GM12864 (cell line): ENCODE measurements at places on chromosomes 7 and 10.
A peak's percentile ranks its signal among the peaks of the same experiment; 100 is the strongest.

GRCh38 chr7:87199700-87200450 lies 19.7 kb downstream of the TMEM243 start:
- no peak for DNase-seq

GRCh38 chr7:1881946-1882345 lies 211.9 kb downstream of the ELFN1 start:
- no peak for DNase-seq

DNA sequence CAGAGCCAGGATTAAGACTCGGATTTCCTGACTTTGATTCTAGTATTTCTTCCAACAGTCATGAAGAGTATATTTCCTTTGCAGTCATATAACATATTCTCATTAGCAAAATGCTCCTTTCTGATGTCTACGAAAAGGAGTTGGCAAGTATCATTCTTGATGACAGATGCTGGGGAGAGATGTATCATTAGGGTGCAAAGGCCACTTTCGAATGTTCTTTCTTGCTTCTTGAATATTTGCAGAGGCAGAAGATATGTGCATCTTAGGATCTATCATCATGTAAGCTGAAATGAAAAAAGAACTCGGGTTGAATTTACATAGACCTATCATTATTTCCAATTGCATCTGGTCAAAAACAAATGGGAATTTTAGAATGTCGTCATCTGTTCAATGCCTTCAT lies 294.4 kb downstream of the BAMBI start:
- no peak for DNase-seq

GRCh38 chr7:25361387-25361786 lies 133.1 kb upstream of the NPVF start:
- no peak for DNase-seq

DNA sequence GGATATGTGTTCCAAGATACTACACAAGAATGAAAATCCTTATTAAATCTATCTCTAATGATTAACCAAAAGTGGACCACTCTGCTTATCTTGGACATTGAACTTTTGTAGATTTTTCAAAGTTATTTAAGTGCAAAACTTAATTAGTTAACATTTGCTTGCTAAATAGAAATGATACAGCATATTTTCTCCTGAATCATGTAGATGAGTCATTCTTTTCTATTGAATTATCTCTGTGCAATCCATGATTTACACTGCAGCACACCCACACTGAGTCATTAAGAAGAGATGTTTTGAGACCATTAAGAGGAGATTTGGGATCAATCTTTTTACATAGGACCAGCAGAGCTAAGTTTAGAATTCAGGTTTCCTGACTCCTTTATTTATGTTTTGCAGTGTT lies 6.6 kb upstream of the ABCC2 start:
- DNase-seq: no peak

GRCh38 chr10:109934958-109935793 lies 11.9 kb upstream of the XPNPEP1 start:
- no peak for DNase-seq

DNA sequence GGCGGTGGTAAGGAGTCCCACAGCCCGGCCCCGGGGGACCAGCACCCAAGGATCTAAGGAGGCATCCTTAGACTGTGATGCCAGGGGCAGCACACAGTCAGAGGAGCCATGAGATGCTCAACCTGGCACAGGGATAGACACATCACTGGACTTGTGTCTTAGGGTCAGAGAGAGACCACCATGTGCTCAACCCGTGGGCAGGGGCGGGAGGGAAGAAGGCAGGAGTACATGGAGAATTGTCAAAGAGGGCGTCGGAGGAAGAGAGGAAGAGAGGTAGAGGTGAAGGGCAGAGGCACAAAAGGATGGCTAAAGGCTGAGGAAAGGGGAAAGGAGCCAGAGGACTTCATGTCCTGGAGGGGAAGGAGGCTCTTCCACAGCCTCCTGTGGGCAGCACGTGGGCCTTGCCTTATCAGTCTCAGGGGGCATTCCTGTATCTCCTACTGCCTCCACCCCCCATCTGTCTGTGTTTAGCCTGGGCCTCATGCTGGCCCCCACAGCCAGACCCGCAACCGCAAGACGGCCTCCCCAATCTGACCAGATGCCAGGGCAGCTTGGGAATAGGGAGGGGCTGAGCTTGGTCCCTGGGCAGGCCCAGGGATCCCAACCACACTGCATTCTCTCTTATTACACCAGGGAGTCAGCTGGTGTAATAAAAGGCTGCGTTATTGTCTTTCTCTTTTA lies 2.2 kb downstream of the ADCY1 start:
- DNase-seq: no peak

DNA sequence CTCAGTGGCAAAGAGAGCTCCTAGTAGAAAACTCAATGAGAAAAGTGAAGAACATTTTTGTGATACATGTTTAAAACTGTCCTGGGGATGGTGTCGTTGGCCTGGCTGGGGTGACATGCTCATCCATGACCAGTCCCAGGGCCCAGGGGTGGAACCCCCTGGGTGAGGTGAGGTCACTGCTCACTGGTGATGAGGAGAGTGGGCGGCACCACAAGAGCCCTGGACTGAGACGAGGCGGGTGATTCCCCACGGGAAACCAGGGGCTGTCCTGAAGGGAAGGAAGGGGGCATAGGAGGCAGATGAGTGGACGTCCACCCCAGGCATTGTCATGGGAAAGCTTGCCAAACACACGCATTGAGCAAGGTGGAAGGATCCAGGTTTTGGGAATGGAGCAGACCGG lies 54.6 kb downstream of the HTR5A start:
- no peak for DNase-seq

DNA sequence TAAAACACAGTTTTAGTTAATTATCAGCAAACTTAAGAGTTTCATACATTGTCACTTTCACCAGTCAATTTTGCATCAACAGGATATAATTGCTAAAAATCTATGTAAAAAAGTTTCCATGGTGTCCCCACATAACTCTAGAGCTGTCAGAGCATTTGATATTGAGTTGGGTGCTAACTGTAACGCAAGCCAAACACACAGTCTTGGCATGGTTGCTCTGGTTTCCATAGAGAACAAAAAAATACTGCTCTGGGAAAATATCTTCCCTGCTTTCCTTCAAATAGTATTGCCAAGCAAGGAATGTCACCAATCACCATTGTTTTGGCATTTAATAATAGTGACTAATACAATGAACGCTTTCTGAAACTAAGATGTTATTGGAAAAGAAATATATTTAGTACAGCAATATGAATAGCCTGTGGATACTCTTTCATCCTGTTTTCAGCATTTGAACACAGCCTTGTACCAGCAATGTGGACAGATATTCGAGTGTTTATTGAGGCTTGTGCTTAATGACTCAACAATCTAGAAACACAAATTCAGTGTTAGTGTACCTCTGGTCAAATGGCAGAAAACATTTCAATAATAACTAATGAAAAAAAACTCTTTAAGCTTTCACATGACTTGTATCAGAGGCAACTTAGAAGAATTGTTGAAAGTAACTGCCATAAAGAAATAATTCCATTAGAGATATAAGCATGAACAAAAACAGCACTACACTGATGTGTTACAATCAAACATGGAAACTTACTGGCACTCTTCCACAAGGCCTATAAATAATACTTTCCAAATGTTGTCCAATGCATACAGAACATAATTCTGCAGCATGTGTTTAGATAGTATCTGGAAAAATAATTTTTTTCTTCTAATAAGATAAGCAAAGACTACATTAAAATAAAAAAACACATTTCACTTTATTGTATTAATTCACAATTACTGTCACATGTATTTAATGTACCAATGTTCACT lies 1469.5 kb upstream of the CELF2 start:
- DNase-seq: no peak

DNA sequence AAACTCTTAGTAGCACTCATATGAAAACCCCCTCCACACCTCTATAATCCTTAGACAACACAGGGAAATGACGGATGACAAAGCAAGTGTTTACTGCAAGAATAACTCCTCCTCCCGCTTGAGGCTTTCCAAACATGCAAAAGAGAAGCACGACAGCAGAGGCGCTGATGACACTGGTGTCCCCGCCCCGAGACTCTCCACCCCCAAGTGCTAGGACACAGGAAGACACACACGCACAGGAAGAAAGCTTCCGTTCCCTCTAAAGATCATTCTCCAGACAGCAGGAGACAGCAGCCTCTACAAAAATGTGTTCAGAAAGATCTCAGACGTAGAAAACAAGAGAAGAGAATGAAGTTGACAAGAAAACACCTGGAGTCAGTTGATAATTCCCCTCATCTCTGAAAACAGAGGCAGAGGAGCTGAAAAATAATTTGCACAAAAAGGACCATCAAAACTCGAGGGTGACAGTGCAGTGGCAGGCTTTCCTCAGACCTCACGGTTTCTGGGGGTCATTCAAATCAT lies 90.2 kb downstream of the DLG5 start:
- peak; percentile 84 for DNase-seq

- no peak for DNase-seq
Observed at GRCh38 chr10:16987206-16987621, 142.4 kb downstream of the CUBN start.

DNA sequence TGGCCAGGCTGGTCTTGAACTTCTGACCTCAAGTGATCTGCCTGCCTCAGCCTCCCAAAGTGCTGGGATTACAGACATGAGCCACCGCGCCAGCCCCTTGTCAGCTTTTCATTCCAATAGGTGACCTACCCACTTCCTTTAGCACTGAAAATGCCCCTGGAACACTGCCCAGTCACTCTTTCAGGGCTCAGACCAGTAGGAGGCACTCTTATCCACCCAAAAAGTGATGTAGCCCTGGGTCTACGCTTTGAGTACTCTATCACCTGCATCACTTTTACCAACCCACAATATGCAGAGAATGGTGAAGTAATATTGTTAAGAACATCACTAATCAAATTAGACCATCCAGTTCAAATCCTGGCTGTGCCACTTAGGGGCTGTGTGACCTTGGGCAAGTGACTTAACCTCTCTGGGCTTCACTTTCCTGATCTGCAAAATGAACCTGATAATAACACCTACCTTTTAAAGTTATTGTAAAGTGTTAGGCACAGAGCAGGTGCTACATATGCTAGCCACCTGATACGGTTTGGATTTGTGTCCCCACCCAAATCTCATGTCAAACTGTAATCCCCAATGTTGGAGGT lies 5.2 kb downstream of the CALN1 start:
- no peak for DNase-seq

GRCh38 chr7:130099331-130099730 lies 29.0 kb downstream of the KLHDC10 start:
- no peak for DNase-seq

GRCh38 chr7:42858570-42858969 lies 53.3 kb downstream of the C7orf25 start:
- no peak for DNase-seq

GRCh38 chr7:34133356-34133982 lies 228.1 kb downstream of the BMPER start:
- DNase-seq: no peak

DNA sequence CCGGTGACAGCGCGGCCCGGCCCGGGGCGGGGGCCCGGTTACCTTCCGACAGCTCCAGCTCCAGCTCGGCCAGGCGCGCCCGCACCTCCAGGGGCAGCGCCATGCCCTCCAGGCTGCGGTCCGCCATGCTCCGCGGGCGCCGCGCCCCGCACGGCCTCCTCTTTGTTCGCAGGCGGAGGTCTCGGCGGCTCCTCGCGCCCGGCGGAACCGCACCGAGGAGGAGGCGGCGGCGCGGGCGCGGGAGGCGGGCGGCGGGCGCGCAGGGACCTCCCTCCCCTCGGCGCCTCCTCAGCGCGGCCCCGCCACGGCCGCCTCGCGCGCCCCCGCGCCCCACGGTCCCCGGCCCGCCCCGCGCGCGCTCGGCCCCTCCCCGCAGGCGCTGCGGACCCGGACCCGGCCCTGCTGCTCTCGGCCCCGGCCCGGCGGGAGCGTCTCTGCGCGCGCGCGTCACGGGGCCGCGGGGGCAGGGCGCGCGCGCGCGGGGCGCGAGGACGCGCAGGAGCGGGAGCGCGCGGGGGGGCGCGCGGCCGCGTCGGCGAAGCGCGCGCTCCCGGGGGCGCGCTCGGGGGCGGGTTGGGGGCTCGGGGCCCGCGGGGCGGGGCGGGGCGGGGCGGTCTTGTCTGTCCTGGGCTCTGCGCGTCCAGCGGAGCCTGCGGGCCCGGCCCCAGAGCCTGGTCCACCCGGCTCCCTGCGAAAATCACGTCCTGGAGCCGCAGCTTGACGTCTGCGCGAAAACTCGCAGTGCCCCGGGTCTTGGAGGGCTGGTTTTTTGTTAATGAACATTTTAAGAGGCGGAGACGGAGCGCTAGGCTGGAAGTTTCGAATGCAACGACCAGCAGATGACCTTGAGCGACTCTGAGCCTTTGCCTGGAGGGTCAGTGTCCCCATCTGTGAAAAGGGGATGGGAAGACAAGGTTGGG lies at the start of gene DIP2C:
Gene DIP2C, minus strand, starts transcription at position 217 of the 920 bp plus-strand sequence. Its CDS starts 90 bp downstream, at position 127.
- DNase-seq: no peak

DNA sequence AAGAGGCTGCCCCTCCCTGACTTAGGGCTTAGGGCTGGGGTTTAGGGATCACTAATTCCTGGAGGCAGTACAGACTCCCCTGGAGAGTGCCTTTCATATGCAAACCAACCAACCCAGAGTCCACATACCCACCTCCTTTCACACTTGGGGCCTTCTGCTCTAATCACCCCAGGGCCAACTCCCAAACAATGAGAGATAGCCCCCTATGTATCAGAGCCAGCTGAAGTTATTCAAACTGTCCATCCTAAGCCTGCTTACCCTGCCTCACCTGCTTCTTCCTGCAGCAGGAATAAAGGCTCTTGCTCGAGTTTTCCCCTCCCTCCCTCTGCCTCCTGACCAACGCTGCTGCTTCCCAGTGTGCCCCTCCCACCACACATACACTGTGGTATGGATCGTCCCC lies 51.8 kb upstream of the SLC35G1 start:
- no peak for DNase-seq
